Activated naive CD4-positive, alpha-beta T cell (primary cell): ENCODE measurements at places on chromosomes 5 and 9.

- no peak for DNase-seq
Observed at GRCh38 chr9:99300603-99301002, 78.5 kb downstream of the SEC61B start.

GRCh38 chr5:97601651-97602050, 418.6 kb upstream of the RIOK2 start:
- no peak for DNase-seq

DNA sequence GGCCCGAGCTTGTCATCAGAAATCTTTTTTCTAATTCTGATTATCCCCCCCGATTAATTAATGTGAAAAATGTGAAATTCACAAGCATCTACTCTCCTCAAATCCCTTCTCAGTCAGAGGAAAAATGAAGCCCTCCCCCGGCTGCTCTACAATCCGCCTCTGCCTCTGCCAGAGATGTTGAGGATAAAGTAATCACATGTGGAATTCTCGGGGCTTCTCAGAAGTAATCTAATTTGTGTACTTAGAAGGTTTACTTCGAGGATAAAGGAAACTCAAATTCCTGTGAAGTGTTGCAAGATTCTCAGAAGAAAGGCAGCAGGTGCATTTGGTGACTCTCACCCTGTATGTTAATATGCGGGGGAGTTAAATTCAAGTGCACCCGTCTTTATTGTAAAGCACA, 726.1 kb upstream of the ADAMTS16 start:
- DNase-seq, result no peak

DNA sequence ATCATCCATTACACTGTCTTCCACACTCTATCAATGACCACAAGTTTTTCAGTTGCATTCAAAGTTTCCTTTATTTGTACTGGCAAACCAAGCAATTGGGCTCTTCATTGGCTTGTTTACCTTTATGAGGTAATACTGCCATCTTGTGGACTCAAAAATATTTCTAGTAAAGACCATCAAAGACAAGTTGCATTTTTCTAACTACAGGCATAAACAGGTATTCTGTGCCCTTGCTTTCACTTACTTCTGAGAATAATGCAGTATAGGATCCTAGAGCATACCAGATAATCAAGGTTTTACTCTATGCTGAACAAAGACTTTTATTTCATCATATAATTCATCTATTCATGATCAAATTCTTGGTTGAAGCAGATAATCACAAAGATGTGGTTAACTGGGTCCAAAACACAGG, 173.7 kb upstream of the POU5F2 start:
- DNase-seq, result no peak

GRCh38 chr5:53464722-53465121, 15.7 kb upstream of the FST start:
- no peak for DNase-seq

DNA sequence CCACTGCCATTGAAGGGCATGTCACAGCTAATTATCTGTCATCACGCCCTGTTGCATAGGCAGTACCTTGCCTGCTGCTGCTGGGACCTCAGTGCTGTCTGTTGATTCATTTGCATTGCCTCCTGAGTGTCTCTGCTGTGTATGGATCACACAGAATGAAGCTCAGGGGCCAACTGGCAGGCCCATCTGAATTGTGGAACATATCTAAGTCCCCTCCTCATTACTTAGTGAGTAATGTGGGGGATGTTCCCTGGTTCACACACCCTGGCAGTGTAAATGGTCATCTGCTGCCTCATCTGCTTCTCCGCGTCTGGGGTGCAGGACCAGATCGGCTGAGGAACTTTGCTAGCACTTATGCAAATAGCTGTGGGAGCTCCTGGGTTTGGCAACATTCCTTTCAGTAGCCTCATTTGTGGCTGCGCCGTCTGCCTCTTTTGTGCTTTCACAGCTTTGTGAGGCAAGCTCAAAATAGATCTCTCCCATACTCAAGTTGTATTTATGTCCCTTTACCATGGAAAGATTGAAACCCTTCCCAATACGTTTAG, 25.4 kb downstream of the TYRP1 start:
- DNase-seq, result no peak

DNA sequence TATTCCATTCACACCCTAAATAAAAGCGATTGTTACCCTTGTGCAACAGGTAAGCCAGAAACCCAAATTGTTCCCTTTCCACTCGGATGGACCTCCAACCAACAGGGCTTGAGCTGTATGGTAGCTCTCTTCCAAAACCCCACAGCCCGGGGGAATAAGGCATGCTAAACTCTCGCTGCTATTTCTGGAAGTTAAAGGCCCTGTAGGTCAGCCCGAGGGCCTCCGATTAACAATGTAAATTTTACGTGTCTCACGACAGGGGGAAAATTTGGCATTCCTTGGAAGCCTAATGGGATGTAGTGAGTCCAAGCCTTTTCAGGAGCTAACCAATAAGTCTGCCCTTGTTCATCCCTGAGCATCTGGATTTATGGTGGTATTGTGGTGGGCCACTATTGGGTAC, 26.0 kb downstream of the CNOT8 start:
- no peak for DNase-seq

DNA sequence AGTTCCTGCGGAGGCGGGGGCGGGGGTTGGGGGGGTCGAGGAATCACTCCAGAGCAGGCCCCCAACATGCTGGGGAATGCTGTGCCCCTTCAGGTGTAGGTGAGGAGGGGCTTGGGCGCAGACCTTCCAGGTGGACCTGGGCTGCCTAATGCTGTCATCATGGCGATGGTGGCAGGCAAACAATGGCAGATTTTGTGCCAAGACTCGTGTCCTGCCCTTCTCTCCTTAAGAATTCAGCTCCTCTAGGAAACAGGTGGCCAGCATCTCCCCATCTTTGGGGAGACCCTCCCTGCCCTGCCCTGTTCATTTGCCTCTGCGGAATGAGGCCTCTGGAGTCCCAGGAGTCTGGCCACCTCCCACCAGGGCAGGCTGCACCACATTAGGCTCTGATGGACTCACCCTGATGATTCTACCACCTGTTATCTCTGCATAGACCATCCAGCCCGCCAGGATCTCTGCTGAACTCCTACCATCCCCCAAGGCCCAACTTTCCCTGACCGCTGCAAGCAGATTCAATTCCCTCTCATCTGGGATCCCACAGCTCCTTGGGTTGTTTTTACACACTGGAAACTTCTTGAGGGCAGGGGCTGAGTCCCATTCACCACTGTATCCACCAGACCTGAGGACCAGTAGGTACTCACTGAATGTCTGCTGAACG, 10.9 kb upstream of the SLC25A51 start:
- no peak for DNase-seq

GRCh38 chr9:121286973-121287741, 19.2 kb downstream of the GSN start:
- DNase-seq, result no peak

DNA sequence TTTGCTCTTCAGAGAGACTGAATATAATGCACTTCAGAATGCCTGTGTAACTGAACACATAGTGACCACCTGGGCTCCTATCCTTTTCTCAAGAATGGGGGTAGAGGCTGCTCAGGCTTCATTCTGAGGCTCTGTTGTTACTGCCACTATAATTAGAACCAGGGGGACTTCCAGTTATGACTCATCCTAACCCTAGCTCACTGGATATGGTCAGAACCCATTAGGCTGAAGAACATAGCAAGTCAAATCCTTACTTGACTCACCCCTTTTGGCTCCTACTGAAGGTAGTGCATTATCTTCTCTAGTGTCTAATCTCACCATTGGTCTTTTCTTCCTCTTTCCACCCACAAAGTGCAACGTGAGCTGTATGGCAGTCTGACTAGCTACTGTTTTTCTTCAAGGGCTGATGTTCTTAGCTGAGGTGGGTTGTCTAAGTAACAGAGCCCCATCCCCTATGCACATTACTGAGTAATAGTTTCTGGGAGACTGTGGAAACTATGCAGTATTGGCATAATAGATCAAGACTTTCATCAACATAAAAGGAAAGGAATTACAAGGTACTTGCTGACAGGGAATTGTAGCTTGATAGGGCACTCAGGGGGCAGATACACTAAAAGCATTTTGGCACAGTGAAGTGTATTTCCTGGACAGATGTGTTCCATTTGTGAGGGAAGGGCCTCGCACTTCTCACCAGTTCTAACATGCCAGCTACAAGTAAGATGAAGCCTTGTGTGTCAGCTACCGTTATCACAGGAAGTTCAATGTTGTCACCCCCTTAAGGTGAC, 431.0 kb upstream of the MEF2C start:
- DNase-seq, result no peak

DNA sequence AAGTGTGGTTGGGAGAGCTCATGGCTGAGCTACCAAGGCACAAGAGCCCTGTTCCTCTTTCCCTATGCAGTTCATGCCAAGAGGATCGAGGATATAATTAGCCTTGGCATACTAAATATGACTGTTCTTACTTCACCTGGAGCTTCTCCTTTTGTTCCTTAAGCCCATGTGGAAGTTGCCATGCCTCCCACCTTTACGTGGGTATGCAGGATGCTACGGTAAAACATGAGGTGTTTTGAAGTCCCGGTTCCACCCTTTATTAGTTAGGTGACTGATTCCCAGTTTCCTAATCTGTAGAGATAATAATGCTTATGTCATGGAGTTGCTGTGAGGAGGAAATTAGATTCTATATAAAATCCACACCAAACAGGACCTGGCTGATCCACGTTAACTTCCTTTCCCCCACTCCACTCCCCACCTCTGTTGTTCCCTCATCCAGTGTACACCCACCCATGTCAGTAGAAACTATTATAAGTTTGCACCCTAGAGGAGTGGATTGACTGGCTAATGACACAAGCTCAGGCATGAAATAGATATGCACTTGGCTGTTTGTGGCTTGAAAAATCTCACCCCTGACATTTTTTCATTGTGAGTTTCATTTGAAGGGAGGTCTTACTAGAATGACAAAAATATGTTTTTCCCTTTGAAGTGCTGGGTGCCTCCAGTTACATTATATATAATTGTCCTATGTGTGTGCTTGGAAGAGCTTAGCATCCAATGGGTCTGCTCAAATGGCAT, 36.8 kb upstream of the SHOC1 start:
- DNase-seq, result no peak

DNA sequence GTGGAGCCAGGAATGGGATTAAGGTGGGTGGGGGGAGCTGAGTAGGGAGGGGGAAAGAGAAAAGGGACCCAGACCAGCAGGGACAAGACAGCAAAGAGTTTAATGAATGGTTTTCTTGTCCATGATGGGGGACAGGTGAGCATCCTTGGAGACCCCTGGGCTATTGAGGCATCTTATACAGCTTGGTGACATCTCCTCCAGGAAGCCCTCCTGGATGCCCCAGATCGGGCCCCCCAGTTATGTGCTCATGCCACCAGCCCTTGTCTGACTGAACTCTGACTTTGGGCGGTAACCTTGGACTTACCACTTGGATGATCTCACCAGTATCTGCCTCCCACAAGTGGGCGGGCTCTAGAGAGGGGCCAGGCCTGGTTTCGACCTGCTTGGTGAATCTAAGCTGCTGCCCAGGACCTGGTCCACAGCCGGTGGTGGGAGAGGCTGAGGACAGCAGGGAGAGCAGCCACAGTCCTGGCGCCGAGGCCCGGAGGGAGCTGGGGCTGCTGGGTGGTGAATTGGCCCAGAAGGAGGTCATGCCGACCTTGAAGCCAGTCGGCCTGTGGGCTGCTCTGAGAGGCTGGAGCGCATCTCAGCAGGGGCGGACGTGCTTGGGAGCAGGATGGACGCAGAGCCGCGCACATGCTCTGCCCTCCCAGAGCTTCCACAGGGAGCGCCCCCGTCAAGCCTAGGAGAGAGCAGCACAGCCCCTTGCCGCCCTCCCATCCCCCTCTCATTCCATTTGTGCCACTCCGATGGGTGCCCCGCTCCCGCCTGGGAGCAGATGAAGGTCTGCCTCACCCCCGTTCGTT, 36.2 kb downstream of the UNC5A start:
- DNase-seq, result no peak

GRCh38 chr9:133148199-133149129, 15.2 kb downstream of the GBGT1 start:
- peak; percentile 49 for DNase-seq

- DNase-seq, result peak; percentile 59
Observed at GRCh38 chr9:120891245-120891883, 14.4 kb upstream of the PHF19 start.

- DNase-seq, result no peak
Observed at GRCh38 chr5:33631786-33632185, 191.0 kb downstream of the TARS1 start.

DNA sequence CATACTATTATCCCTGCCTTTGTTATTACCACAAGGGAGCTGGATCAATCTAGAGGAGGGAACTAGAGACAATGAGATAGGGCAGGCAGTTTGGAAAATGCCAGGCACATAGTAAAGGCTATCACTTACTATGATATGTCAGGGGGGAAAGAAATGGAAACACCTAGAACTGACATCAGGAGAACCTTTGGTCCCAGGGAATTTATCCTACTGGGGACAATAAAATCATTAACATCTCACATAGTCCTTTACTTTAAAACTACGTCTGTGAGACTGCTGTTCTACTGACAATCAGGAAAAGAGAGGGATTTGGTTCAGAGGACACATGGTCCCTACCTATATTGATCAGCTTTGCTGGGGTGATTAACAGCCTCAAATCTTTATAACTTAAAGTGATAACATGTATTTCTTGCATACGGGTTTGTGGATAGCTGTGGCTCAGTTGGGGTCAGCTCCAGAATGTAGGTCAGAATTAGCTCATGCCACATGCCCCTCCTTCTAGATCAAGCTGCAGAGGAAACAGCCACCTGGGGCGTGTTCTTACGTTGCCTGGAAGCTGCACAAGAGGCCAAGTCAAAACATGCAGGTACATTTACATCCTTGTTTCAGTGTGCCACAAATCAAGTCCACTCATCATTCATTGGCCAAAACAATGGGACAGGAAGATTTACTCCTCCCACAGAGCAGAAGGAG, 43.9 kb upstream of the ALDOB start:
- DNase-seq, result no peak

DNA sequence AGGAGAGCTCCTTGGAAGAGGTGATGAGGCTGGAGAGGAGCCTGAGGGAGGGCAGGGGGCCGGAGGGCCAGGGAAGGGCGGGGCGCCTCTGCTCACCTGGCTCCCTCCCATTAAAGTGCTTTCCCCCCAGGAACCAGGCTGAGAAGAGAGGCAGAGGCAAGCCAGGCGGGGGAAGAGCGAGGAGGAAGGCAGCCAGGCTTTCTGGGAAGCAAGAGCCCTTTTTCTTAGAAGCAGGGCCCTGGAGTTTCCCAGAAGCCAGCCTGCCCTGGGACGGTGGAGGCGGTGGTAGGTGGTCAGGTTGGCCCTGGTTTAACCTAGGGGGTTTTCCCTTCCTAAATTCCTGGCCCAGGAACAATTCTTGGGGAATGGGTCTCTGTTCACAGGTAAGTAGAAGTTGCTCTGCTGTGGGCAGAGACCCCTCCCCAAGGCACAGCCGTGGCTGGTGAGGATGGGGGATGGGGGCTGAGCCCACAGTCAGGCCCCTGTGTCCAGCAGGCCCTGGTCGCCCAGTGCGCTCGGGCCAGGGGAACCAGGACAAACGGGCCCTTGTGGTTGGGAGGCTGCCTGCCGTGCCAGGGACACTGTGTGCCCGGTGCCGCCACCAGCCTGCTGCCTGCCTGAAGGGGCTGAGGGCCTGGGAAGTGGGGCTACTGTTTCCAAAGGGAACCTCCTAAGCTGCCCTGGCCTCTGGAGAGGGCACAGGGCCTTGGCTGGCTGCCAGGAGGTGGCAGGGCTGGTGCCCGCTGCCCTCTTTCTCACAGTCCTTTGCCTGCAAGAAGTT, 16.6 kb upstream of the RALGDS start:
- no peak for DNase-seq

- no peak for DNase-seq
Observed at GRCh38 chr5:56158331-56158960, 74.7 kb downstream of the ANKRD55 start.

GRCh38 chr5:93704996-93705395, 36.4 kb downstream of the POU5F2 start:
- DNase-seq, result no peak
